ENCODE measurements at places on chromosomes 5 and 9. TPM values are rescaled to one million over a fixed set of nuclear protein-coding genes. Genes with fewer than 3 reads are reported as not detected.

- H3K4me3 ChIP-seq, result no peak overlapping the region
- no peak for DNase-seq
- H3K36me3 ChIP-seq, result no peaks in the 10 kb centered on the region
- H3K4me1 ChIP-seq, result no peaks in the 10 kb centered on the region
- no peak overlapping the region for H3K27ac ChIP-seq
- H3K27me3 ChIP-seq, result no peaks in the 10 kb centered on the region
Measured at GRCh38 chr5:133289686-133290367, 238.0 kb downstream of the HSPA4 start.

GRCh38 chr9:22240619-22241018, 206.0 kb upstream of the DMRTA1 start:
- H3K27me3 ChIP-seq, result no peaks in the 10 kb centered on the region
- peaks cover 46% of the 10 kb centered on the region for H3K4me1 ChIP-seq
- H3K4me3 ChIP-seq, result peak overlapping the region; percentile 58
- DNase-seq, result peak; percentile 48
- H3K36me3 ChIP-seq, result no peaks in the 10 kb centered on the region

DNA sequence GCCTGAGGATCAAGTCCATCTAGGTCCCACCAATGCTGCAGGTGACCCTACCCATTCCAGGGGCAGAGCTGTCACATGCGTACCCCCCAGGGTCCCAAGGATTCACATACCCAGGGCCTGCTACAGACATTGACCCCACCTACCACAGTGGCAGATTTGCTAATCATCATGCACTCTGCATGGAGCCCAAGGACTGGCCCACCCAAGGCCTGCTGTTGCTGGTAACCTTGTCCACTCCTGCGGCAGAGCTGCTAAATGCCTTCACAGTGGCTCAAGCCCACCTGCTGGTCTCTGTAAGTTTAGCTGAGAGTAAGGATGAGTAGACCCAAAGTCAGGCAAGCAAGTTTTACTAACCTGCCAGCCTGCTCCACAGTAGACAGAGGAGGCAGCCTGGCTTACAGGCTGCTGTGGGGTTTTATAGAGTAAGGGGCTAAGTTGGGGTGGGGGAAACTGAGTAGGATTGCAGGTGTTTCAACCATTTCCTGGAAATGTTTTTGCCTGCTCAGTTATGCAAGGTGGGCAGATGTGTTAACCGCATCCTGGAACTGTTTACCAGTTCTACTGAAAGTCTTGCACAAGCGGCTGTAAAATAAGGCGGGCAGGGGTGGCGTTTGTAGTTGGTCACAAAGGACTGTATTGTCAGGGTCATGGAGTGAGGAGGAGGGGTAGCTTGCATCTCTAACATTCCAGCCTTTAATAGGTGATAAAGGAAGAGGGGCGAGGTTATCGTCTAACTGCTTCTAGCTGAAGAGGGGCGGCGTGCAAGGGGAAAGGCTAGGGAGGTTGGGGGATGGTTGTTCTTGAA, 2163.5 kb upstream of the WWC1 start:
- no peak for DNase-seq
- H3K36me3 ChIP-seq, result no peaks in the 10 kb centered on the region
- no peak overlapping the region for H3K27ac ChIP-seq
- no peaks in the 10 kb centered on the region for H3K27me3 ChIP-seq
- no peaks in the 10 kb centered on the region for H3K4me1 ChIP-seq

GRCh38 chr5:90689064-90689463, 130.5 kb downstream of the ADGRV1 start:
- no peaks in the 10 kb centered on the region for H3K27me3 ChIP-seq
- H3K4me3 ChIP-seq, result no peak overlapping the region
- DNase-seq, result no peak
- no peaks in the 10 kb centered on the region for H3K4me1 ChIP-seq

DNA sequence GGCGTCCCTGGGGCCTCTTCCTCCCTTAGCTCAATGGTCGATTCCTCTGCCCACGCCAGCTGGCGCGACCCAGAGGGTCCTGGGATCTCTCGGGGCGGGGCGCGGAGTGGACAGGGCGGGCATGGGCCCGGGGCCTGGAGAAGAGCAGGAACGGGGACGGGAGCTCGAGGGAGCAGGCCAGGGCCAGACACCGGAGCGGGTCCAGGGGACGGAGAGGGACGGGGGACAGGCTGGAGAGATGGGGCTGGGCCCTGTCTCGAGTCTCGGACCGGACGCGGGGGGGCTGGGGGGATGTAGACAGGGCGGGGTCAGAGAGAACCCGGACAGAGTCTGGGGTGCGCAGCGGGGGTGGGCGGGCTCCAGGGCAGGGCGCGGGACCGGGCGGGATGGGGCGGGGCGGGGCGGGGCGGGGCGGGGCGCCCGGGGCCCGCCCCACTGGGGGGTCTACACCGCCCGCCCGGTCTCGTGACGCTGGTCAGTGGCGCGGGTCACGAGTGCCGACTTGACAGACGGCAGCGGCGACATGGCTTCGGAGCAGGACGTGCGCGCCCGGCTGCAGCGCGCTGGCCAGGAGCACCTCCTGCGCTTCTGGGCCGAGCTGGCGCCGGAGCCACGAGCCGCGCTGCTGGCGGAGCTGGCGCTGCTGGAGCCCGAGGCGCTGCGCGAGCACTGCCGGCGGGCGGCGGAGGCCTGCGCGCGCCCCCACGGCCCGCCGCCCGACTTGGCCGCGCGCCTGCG, at the start of gene UAP1L1:
UAP1L1 (plus strand) TSS at position 508 of the 738 bp plus-strand sequence; CDS start at position 524, 16 bp downstream.
- H3K4me3 ChIP-seq, result peak within 1 kb of the TSS; percentile 93
- H3K4me1 ChIP-seq, result no peaks in the 10 kb centered on the region
- peak within 1 kb of the TSS; percentile 51 for H3K27ac ChIP-seq

DNA sequence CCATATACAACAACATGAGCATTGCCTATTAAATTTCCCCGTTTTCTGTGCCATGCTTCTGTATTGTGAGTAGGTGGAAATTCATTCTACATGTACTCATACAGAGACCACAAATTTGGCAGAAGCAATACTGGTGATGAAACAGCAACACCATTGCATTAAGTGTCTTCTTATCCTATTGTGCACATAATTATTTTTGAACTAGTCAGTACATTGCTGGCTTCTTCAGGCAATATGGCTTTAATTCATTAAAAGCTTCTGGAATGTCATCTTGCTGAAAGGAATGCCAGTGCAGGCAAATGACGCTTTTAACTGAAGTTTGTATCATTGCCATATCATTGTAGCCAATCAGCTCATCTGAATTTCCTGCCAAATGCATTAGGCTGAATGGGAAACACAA, 82.6 kb downstream of the KIAA1958 start:
- no peaks in the 10 kb centered on the region for H3K27me3 ChIP-seq
- no peak for DNase-seq
- H3K4me1 ChIP-seq, result peaks cover 18% of the 10 kb centered on the region
- H3K36me3 ChIP-seq, result no peaks in the 10 kb centered on the region
- H3K27ac ChIP-seq, result no peak overlapping the region

- no peak overlapping the region for H3K4me3 ChIP-seq
- DNase-seq, result no peak
- peaks cover 44% of the 10 kb centered on the region for H3K4me1 ChIP-seq
- peaks cover 22% of the 10 kb centered on the region for H3K36me3 ChIP-seq
- H3K27ac ChIP-seq, result no peak overlapping the region
Measured at GRCh38 chr5:87404359-87404758, 8.4 kb downstream of the CCNH start.

- H3K36me3 ChIP-seq, result no peaks in the 10 kb centered on the region
- DNase-seq, result no peak
- no peak overlapping the region for H3K27ac ChIP-seq
- H3K27me3 ChIP-seq, result peaks cover 8% of the 10 kb centered on the region
- H3K4me1 ChIP-seq, result no peaks in the 10 kb centered on the region
Measured at GRCh38 chr5:135216471-135217343, 182.3 kb downstream of the MACROH2A1 start.

The LHFPL2 gene
- polyA plus RNA-seq, result 15.0 TPM
